Gastrocnemius medialis (tissue), 4 donors: ENCODE measurements at places on chromosomes 16 and 17. TPM values are rescaled to one million over a fixed set of nuclear protein-coding genes. Genes with fewer than 3 reads are reported as not detected.

Gene ABCC12
- total RNA-seq, result 0.15 TPM

Gene TBC1D26
- total RNA-seq, result 0.13 TPM

Gene KRT33B
- total RNA-seq, result not detected

Gene CES1
- 2.2 TPM for total RNA-seq

Gene MGAT5B
- total RNA-seq, result not detected

Gene CDC6
- total RNA-seq, result 0.27 TPM

Gene DHRS7C
- total RNA-seq, result 5.1 TPM

Gene LCAT
- total RNA-seq, result 4.1 TPM

Gene SLC13A2
- total RNA-seq, result not detected

Gene TRPV2
- 4.4 TPM for total RNA-seq

Gene MYH2
- total RNA-seq, result 4,245 TPM

Gene TCAP
- 1,962 TPM for total RNA-seq

Gene NPIPA5
- 12.5 TPM for total RNA-seq

Gene TMIGD1
- total RNA-seq, result not detected

Gene MLYCD
- 17.2 TPM for total RNA-seq

Gene PRSS21
- not detected for total RNA-seq

Gene CRISPLD2
- 50.1 TPM for total RNA-seq

Gene MPV17L
- total RNA-seq, result 15.2 TPM

Gene PNMT
- 6.8 TPM for total RNA-seq

Gene CHST4
- not detected for total RNA-seq

Gene MEIOC
- total RNA-seq, result not detected

Gene LRRC37A2
- 11.4 TPM for total RNA-seq

Gene SLC7A5
- total RNA-seq, result 7.0 TPM

Gene C16orf74
- total RNA-seq, result not detected

Gene LGALS3BP
- 29.7 TPM for total RNA-seq

Gene CARD14
- not detected for total RNA-seq

Gene TMEM88
- 56.8 TPM for total RNA-seq

Gene BCAS3
- total RNA-seq, result 18.2 TPM

Gene TLCD2
- total RNA-seq, result 0.66 TPM

Gene NOTUM
- total RNA-seq, result 1.7 TPM

Gene RSPRY1
- total RNA-seq, result 24.1 TPM

Gene ZNF500
- total RNA-seq, result 6.3 TPM

Gene P2RX1
- total RNA-seq, result 0.38 TPM

Gene GPR139
- total RNA-seq, result not detected

Gene GNG13
- not detected for total RNA-seq
